Activated T-cell treated with anti-CD3 and anti-CD28 coated beads for 48 hours (primary cell): ENCODE measurements at places on chromosomes 7 and 10.

DNA sequence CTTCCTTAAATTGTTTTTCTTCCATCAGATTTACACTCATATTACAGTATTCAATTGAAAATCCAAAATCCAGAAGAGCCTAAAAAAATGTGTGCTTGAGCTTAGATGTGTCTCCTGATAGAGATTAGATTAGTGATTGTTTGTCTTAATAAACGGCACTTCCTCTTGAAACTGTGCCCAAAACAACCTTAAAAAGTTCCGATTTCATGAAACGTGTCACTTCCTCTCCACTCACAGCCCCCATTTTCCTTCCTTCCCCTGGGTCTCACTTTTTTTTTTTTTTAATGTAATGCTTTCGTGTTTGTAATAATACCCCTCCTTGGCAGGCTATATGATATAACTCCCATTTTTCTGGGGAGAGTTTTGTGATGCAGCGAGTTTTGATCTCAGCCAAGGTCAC is 114.8 kb upstream of the ADO start:
- no peak for DNase-seq

DNA sequence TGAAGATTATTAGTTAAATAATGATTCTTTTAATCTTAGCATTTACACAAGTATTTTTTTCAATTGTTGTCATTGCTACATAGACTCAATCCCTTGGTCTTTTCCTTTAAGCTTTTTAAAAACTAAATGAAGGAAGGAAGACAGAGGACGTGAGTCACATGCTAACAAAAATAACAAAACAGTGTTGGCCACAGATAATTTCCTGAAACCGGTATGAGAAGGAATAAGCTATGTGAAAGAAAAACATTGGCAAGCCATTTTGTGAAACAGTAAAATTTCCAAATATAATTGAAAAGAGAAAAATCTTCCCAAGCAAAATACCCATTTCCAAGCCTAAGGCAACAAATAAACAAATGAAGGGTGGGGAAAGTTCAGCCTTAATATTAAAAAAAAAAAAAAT is 223.0 kb downstream of the AHR start:
- DNase-seq, result no peak

DNA sequence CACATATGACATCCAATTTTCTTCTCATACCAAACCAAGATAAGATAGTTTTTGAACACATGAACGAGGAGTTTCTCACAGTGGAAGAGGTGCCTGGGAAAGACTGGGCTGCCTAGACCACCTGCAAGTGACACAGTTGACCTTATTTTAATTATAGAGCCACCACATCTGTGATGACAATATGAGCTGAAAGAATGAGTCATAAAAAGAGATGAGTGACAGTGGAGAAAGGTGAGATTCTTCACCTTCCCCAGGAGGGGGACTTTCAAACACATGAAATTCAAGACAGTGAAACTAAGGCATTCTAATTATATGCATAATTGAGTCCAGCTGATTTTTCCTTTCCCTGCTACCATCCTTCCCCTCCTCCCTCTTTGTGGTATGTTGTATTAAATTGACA is 475.5 kb downstream of the NXPH1 start:
- no peak for DNase-seq

DNA sequence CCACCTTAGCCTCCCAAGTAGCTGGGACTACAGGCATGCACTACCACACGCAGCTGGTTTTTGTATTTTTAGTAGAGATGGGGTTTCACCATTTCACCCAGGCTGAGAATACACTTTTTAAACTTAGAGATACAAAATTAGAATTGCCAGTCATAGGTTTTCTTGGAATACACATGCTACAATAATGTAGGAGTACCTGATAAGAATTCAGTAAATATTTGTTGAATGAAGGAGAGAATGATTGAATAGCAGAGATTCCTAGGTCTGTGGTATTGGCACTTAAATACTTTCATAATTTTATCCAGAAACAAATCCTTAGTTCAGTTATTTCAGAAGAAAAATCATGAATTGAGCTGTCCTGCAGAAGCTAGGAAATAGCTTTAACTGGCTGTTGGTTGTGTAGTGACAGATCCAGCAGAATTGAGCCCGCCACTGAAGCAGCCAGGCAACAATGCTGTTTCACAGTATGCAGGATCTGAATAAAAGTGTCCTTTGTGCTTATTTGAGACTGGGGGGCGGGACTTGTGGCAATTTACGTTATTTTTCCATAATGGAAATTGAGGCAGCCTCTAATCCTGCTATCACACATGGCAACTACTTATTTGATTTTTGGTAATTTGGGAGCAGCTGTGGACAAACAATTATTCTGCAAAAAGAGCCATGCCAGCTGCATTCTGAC is 31.5 kb downstream of the NRF1 start:
- no peak for DNase-seq
